ENCODE measurements at places on chromosomes 1 and 21. TPM values are rescaled to one million over a fixed set of nuclear protein-coding genes. Genes with fewer than 3 reads are reported as not detected.

The IGSF3 gene
- 14.4 TPM for total RNA-seq

The MAP10 gene
- total RNA-seq, result 0.69 TPM

The KLHDC7A gene
- total RNA-seq, result not detected

The SELENON gene
- total RNA-seq, result 24.4 TPM

The DMAP1 gene
- total RNA-seq, result 38.6 TPM

The SMIM12 gene
- total RNA-seq, result 71.4 TPM

The ASCL5 gene
- not detected for total RNA-seq

The OR2T2 gene
- total RNA-seq, result not detected

The CDCA8 gene
- total RNA-seq, result 72.5 TPM

The DSCAM gene
- not detected for total RNA-seq

The AMPD2 gene
- total RNA-seq, result 74.1 TPM

The ITPKB gene
- total RNA-seq, result 0.27 TPM

The PRAMEF25 gene
- total RNA-seq, result not detected

The B3GALT2 gene
- total RNA-seq, result 0.07 TPM

All from K562 (cell line).